Glomerular endothelial cell (primary cell): ENCODE measurements at places on chromosomes 4 and X.
A peak's percentile ranks its signal among the peaks of the same experiment; 100 is the strongest.

GRCh38 chrX:7746856-7747255, 96.1 kb upstream of the VCX start:
- DNase-seq: no peak

GRCh38 chr4:3372933-3373465, 68.8 kb upstream of the HGFAC start:
- DNase-seq: no peak

GRCh38 chr4:120009731-120010130, 56.9 kb downstream of the MAD2L1 start:
- no peak for DNase-seq

DNA sequence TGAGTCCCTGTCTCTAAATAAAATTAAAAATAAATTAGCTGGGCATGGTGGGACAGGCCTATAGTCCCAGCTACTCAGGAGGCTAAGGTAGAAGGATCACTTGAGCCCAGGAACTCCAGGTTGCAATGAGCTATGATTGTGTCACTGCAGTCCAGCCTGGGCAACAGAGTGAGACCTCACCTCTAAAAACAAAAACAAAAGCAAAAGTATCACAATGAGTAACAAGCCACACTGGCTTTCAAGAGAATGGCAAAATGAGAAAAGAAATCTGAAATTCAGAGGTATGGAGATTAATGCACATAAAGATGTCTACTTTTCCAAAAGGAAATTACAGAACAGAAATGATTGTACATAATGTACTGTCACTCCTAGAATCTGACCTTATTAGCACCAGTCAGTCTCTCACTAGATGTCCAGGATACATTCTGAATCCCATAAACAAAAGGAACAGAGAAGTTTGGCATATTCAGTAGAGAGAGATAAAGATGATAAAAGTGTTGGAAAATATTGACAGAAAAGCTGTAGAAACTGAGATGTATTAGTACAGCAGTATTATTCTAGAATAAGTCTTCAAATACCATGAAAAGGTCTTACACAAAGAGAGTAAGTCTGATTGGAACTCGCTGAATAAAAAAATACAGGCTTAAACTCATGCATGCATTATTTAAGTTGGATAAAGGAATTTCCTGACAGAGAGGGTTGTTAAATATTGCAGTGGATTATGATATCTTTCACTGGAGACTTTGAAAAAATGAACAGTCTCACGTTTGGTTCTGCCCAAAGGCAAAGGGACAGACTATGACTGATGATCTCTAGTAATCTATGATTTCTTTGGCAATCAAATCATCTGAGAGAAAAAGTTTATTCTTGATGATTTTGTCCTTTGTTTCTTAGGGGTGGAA, 102.5 kb downstream of the SH3RF1 start:
- DNase-seq: no peak

DNA sequence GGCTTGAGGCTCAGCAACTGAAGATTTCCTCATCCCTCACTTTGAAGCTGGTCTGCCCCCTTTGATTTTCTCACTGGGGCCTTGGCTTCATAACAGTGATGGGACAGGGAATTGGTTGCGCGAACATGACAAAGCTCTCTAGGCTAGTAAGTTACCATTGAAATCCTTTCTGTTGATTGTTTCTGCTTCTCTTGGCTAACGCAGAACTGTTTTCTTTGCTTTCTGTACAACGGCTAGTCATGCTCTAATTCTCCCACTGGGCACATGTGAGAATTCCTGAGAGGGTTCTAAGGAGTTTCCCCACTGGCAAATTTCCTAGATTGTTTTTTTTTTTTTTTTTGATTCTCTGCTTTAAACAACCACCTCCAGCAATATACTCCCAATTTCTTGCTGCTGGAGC, 738.6 kb downstream of the PCDH7 start:
- no peak for DNase-seq

- DNase-seq: no peak
Measured at GRCh38 chr4:143599827-143600226, 86.3 kb downstream of the SMARCA5 start.

DNA sequence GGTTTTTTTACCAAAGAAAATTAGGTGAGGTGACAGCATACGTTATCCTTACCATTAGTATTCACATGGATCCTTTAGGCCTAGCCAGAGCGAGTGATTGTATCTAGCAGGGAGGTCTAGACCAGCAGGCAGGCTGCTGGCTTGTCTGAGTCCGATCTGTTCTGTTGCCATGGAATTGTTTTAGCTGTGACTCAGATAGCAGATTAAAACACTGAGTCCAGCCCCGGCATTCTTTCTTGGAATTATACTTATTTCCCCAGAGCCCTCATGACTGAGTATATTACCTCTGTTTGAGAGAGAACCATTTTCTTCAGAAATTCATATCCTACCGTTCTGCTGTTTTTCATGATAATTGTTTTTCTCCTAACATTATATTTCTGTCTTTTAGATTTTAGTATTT, 37.4 kb downstream of the OCRL start:
- peak; percentile 27 for DNase-seq

DNA sequence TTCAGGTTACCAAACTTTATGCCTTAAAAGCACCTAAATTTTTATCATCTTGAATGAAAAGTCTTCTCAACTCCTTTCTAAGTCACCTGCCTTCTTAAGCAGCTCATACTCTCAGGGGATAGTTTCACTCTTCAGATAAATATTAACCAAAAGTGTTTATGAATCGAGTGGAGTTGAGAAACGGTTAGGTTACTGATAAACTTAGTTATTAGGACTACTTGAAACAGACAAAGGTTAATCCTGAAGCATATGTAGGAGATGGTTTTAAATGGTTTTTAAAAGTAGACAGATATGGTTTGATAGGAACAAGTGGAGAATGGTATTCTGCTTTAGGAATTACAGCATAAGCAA, 32.8 kb downstream of the CLDN22 start:
- no peak for DNase-seq

- no peak for DNase-seq
Measured at GRCh38 chr4:125344198-125344597, 29.4 kb downstream of the FAT4 start.

GRCh38 chr4:3515646-3516045, 16.6 kb downstream of the LRPAP1 start:
- no peak for DNase-seq

- DNase-seq: no peak
Measured at GRCh38 chr4:101183221-101183620, 164.1 kb downstream of the PPP3CA start.

- no peak for DNase-seq
Measured at GRCh38 chr4:89558147-89558546, 250.5 kb upstream of the GPRIN3 start.

DNA sequence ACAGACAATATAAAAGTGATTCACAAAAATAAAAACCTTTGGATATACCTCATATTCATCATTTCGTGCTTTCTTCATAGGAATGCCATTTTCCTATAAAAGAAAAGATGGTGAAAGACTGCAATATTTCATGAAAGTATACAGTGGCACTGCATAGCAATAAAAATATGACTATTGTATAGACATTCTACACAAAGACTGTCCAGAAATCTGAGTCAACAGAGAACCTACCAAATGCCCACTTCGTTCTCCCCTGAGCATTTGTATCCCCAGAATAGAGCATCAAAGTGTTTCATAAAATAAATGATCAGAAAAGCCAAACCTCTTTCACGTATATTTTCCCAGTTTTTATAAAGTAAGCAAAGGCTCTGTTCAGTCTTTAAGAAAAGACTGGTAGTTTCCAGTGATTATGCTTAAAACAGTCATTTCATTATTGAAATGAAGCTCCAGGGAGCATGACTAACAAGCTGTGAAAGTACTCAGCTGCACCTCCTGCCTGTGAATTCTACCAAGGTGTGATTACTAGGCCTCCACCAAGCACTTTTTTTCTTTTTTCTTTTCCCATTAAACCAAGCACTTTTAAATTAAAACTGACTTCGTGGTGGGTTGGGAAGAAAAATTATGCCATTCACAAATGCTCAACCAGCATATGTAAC, 20.2 kb downstream of the PPA2 start:
- no peak for DNase-seq

GRCh38 chrX:149312988-149313387, 192.1 kb downstream of the IDS start:
- DNase-seq: no peak

- no peak for DNase-seq
Measured at GRCh38 chrX:152528193-152528592, 77.1 kb upstream of the GABRA3 start.

DNA sequence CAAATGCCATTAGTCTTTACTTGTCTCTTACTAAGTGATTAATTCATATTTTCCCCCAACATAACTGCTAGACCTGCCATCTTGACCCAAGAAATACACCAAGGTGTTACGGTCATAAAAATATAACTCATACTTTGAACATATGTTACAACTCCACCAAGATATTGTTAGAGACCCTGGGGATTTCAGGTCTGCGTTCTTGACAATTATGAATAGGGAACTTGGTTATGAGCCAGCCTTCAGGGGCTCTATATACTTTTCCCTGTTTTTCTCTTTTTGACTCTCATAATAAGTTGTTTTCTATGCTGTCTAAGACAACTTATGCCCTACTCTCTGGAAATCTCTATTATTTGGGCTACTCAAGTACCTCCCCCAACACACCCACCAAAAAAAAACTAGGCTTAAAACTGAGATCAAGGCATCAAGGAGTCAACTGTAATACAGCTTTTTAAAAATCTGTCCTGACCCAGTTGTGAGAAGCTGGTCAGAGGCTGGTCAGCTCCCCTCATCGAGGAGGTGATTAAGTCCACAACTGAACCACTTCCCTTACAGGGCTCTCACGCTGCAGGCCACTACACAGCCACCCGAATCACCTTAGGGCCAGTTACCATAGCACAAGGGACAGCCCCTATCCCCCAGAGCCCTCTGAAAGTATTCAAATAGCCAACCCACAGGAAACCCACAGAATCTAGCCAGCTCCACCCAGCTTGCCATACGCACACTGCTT, 10.5 kb upstream of the TLR3 start:
- DNase-seq: no peak

- DNase-seq: no peak
Measured at GRCh38 chr4:949656-950055, 17.4 kb downstream of the TMEM175 start.

DNA sequence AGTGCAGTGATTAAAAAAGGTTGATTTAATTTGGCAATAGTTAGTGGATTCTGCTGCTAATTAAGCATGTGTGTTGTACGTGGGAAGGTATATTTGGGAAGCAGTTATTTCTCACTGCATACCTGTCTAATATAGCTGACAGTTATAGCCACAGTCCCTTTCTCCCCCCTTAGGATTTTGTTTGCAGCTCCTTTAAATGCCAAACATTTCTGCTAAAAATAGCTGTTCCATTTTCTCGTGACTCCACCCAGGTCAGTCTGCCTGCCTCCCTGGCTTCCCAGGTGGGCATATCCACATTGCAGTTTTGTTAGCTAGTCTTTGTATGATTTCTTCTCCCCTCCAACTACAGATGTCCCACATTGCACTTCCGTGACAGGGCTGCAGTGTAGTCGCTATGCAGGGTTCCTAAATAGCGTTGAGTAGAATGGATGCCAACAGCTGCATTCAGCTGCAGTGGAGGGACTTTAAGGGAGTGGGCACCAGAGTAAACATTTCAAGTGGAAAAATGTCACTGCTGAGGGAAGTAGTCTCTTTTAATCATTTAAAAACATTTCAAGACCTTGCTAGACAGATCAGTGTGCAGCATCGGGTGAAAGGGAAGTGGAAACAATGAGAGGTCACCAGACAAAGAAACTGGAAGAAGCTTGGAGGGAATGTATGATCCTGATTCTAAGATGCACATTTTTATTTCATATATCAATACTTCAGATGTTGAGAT, 326.3 kb downstream of the RAPGEF2 start:
- no peak for DNase-seq

GRCh38 chr4:8893624-8894423, 22.2 kb upstream of the HMX1 start:
- no peak for DNase-seq

GRCh38 chr4:66927937-66928336, 617.4 kb downstream of the CENPC start:
- DNase-seq: no peak

DNA sequence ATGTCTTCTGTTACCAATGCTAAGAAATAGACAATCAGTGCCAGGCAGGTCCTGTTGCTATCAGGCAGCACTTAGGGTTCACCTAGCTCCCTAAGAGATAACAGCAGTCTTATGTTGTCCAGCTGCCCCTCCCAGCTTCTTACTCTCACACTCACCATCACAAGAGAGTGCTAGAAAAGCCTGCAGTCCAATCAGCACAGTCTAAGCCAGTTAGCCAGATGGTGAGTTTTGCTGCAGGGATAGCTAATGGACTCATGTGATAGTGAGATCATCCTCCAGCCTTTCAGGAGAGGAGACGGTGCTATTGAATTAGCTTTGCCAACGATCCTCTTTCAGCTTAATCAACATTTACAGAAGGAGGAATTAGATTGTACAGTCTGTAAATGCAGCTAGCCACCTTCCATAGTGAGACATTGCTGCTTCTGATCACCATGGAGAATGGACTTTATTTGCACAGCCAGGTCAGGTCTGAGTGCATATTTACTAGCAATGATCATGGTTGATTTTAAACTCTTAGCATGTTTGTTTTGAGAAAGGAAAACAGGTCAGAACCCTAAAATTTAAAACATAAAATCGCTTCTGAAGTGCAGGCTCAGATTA, 438.3 kb downstream of the CENPC start:
- DNase-seq: no peak

DNA sequence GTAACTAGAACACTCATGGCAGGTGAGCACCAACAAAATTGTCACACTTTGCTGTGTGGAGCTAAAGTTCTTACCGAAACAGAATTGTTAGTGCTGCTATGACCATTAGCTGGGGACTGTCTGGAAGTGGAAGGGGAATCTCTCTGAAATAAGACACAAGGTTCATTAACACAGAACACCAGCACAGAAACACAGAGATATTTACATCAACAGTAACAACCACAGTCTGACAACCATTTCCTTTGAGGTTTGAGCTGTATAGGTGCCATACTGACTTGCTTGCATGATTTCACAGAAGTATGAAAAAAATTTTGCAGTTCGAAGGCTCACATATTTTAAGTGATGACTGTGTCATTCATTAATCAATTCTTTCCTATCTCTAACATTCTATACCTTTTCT, 109.8 kb downstream of the NYX start:
- DNase-seq: no peak

DNA sequence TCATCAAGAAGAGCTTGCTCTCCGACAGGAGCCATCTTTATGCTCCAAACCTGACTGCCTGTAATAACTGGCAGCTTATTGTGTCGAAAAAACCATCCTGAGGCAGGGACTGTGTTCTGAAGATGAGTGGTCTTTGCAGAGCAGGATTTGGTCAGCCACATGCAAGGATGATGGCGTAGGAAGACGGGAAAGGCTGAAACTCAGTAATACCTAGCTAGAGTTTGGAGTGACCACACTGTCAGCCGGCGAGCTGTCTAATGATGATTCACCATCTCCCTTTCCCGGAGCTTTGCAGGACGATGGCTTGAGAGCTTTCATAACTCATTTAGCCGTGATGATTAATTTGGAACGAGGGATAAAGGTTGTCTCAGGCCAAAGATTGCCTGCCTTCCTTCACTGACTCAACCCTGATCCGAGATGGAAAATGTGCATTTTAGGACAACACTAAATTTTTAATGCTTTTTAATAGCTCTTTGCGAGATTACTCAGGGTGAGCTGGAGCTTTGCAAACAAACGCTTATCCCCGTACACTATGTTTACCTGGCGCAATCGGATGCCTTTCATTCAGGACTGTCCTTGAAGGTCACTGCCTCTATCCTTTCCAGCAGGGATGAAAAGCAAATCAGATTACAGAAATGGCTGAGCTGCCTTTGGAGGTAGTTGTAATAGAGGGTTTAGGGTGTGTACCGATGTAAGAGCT, 288.5 kb downstream of the ASMT start:
- DNase-seq: no peak
